Bronchus fibroblast of lung (primary cell): ENCODE measurements at places on chromosomes 2 and 18. TPM values are rescaled to one million over a fixed set of nuclear protein-coding genes. Genes with fewer than 3 reads are reported as not detected.

The PRSS56 gene
- total RNA-seq = not detected in 2 replicates

The TRPM8 gene
- not detected in 2 replicates for total RNA-seq

The AMER3 gene
- total RNA-seq = not detected in 2 replicates

The NT5C1B gene
- total RNA-seq = not detected in 2 replicates

The NYAP2 gene
- not detected in 2 replicates for total RNA-seq

The RAB17 gene
- under 0.01 and 0.67 TPM in 2 replicates for total RNA-seq

The CDH2 gene
- 12.0 and 12.1 TPM in 2 replicates for total RNA-seq

The CCDC141 gene
- not detected in 2 replicates for total RNA-seq

The MYL1 gene
- total RNA-seq = not detected in 2 replicates

The NCKAP5 gene
- total RNA-seq = under 0.01 and 0.15 TPM in 2 replicates

The MAPK4 gene
- not detected in 2 replicates for total RNA-seq

The COA5 gene
- total RNA-seq = 25.6 and 28.7 TPM in 2 replicates

The NEU4 gene
- not detected in 2 replicates for total RNA-seq

The MERTK gene
- total RNA-seq = 0.74 and 2.4 TPM in 2 replicates
